K562 (cell line): ENCODE measurements at places on chromosomes 7 and 10. TPM values are rescaled to one million over a fixed set of nuclear protein-coding genes. Genes with fewer than 3 reads are reported as not detected.

DNA sequence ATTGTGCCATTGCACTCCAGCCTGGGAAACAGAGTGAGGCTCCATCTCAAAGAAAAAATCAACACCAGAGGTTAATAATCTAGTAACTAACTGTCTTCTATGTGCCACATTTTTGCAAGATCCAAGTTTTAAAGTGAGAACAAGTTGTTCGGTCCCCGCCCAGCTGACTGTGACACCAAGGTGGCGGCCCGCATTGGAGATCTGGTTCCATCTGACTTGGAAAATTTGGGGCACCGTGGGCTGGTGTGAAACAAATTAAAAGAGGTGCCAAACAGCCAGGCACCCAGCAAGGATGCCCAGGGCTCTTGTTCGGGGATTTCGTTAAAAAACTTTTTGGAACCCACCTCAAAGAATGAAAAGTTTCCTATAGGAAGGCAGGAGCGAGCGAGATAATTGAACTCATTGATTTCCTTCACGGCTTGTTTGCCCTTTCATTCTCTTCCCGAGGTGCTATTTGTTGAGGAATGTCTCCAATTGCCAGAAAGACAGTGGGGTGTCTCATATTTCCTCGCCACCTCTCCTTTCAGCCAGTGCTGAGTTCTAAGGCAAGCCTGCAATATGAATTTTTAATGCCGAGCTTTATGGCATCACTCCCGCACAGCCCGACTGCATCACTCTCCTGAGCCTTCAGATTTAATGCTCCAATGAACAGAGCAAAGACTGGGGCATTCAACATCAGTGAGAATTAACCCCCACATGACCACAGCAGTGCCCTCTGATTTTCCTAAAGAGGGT, 156.9 kb upstream of the SH2B2 start:
- DNase-seq = no peak

DNA sequence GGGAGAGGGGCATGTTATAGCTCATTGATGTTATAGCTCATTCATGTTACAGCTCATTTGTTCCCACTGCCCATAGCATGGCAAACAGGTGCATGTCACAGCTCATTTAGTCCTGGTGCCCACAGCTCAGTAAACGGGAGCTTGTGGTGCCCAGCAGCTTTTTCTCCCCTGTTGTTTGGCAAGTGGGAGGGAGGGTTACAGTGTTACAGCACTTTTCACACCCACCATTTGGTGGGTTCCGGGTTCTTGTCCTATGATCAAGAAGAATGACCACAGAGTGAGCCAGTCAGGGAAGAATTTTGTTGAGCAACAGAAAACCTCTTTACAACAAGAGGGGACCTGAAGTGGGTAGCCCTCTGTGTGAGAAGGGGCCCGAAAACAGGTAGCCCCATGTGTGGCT, 162.8 kb upstream of the CSTF2T start:
- no peak for DNase-seq

GRCh38 chr10:97087296-97087695, 98.5 kb downstream of the SLIT1 start:
- no peak for DNase-seq

The TAS2R3 gene
- total RNA-seq = 1.0 and 1.2 TPM in 2 replicates
